Stimulated activated CD8-positive, alpha-beta memory T cell treated with anti-CD3 and anti-CD28 coated beads, Interleukin-7, amount 100 ng/mL, for 1 hour (primary cell): ENCODE measurements at places on chromosomes 1 and 21.

DNA sequence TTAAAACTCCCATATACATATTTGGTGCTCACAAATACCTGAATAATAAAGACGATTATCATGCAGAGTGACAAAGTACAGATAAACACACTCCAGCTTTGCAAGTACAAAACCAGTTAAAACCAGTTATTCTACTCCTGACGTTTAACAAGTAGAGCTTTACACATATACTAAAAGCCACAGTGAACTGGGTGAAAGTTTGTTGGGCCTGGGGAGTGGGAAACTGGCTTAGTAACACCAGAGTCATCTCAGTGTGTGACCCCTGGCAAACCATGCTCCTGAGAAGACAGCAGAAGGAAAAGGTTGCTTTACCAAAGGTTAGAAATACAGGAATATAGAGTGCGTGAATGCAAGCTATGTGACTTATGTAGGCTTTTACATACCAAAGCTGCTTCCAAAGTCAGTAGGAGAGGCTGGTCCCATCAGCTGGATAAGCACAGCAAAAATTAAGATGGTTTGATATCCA, 148.1 kb downstream of the NRIP1 start:
- no peak for DNase-seq

DNA sequence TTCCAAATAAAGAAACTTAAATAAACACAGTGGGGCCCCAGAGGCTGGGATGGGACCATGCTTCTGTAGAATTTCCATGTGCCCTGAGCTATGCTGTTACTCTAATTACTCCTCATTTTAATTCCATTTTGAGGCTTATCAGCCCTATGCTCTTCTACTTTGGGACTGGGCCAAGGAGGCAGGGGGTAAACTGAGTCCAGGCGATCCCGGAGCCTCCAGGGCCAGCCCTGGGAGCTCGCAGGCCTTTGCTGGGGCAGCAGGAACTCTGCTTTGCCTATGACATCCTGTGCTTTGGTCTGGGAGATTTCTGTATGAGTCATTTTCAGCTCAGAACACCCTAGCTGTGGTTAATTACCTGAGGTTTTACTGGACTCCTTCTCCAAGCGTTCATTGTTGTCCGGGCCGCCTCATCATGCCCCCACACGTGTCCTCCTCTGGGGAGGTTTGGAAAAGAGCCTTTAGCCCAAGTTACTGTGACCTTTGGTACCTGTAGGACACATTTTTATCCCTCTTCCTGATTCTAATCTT, 95.7 kb downstream of the RHOU start:
- DNase-seq: no peak

DNA sequence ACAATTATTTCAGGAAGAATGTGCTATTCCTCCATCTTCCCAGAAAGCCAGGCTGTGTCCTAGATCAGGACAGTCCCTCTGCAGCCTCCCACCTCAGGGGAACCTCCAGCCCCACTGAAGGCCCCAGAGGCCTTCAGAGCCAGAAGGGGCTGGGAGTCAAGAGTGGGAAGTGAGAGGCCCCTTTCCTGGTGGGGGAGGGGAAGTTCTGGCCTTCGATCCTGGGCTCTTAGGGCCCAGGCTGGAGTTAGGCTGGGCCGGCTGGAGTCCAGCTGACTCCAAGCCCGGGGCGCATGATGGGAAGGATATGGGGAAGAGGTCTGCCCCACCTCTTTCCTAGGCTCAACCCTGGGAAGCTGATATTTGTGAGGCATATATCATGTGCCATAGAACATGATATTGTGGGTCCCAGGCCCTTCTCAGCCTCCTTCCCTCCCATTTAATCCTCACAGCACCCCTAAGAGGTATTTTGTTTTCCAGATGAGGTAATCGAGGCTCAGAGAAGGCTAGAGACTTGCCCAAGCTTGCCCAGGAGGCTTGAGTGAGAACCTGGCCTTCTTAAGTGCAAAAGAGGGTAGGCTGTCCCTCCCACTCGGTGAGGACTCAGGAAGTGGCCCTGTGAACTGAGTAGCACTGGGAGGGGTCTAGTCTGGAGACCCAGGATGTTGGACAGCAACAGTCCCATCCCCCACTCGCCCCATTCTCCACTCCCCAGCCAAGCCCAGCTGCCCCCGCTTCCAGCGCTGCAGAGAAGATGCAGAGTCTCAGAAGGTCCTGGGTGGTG, 18.6 kb upstream of the HSPG2 start:
- no peak for DNase-seq

DNA sequence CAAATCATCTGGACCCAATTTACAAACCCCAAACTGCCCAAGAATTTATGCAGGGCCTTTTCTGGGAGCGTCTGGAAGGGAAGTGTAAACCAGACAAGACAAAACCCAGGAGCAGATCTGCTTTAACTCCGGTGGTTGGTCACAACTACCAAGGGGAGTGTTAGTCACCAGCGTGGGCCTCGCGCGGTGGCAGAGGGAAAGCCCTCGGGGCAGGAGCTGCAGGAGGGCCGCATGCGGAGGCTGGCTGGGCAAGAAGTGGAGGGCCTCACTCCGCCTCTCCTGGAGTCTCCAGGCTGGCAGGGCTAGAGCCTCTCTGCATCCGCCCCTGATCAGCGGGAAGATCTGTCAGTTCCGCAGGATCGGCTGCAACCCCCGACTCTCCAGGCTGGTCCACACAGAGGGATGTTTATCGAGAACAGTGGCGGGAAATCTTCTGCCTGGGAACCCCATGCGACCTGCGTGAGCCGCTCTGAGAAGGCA, 2.0 kb downstream of the COL24A1 start:
- DNase-seq: no peak

- DNase-seq: no peak
Observed at GRCh38 chr1:116906812-116907211, 2.9 kb upstream of the PTGFRN start.

DNA sequence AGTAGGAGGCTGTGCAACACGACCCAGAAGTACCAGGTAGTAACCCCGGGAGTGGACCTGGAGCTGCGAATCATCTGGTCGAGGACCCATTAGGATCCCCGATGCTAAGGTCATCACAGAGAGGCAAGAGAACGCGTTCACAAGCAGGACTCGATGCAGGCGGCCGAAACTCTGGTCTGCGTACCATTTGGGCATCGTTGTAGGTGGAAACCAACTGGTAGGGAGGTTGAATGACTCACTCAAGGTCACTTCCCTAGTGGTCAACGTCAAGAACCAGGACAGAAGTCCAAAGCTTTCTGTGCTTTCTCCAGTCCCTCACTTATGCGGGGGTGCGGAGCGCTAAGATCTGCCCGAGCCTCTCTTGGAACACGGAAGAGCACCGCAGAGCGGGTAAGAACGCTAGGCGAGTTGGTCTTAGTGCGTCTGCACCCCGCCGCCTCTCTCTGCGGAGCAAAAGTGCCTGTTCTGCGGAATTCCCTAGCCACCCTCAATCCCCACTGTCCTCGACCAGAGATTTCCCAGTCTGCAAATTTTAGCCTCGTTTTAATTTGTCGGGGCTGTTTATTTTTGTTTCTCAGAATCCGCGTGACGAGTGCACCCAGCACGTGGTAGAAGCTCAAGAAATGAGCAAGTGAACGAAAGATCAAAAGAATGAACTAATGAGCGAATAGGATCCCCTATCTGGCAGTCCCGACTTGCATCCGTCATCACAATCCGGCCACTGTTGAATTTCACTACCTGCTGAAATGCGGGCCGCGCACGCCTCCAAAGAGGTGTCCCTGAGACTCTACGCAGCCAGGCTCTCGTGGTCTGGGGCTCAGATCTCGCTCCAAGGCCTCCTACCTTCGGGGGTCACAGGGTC, 12.2 kb downstream of the HLX start:
- DNase-seq: no peak

DNA sequence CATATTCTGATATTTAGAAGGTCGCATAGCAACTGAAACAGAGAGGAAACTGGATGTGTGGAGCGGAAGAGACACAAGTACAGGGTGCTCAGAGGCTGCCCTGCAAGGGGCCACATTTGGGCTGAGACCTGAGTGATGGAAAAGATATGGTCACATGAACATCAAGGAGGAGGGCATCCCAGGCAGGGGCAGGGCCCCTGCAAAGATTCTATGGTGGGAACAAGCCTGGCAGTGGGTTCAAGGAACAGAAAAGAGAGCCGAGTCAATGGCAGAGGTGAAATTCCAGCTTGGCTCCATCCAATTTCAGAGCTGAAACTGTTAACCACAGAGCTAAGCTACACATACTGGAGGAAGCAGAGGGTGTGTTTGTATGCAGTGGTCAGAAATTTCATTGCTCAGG, 227.7 kb downstream of the PRDM2 start:
- DNase-seq: no peak
